Cardiac fibroblast (primary cell): ENCODE measurements at places on chromosomes 16 and 17.
A peak's percentile ranks its signal among the peaks of the same experiment; 100 is the strongest.

GRCh38 chr17:17698869-17699351 is 17.7 kb downstream of the RAI1 start:
- peak; percentile 29 for DNase-seq

DNA sequence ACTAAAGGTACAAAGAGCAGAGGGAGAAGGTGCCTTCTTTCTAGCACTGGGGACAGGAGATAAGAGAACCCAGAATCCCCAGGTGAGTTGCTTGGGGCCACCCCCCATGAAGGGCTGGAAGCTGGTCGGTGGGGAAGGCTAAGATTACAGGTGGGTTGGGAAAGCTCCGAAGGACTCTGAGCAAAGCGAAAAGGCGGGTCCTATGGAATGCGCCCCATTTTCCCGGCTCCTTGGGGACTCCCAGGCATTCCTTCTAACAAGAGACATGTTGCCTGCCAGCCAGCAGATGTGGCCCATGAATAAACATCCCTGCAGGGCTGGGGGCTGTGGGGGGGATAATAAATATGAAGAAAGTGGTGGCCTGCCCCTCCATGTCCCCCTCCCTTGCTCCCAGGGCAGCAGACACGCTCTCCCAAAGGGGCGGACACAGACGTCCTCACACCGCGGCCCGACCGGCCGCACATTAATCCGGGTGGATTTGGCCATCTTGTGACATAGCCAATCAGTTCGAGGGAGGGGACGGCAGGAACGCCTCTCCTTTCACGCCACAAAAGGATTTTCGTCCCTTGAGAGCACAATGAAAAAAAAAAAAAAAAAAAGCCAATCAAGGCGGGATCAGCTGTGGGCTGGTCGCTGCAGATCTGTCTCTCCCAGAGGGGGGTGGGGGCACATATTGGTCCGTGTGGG is 98.5 kb downstream of the SOX9 start:
- no peak for DNase-seq

GRCh38 chr16:2331199-2331930 is 9.2 kb downstream of the ABCA3 start:
- DNase-seq = no peak

GRCh38 chr16:50804290-50804907 is 62.5 kb downstream of the CYLD start:
- no peak for DNase-seq

- peak; percentile 77 for DNase-seq
Observed at GRCh38 chr17:69525920-69526841, 111.7 kb downstream of the MAP2K6 start.

- DNase-seq = no peak
Observed at GRCh38 chr16:49498666-49499413, 125.2 kb downstream of the C16orf78 start.

- DNase-seq = no peak
Observed at GRCh38 chr17:70353408-70354092, 184.2 kb downstream of the KCNJ2 start.

DNA sequence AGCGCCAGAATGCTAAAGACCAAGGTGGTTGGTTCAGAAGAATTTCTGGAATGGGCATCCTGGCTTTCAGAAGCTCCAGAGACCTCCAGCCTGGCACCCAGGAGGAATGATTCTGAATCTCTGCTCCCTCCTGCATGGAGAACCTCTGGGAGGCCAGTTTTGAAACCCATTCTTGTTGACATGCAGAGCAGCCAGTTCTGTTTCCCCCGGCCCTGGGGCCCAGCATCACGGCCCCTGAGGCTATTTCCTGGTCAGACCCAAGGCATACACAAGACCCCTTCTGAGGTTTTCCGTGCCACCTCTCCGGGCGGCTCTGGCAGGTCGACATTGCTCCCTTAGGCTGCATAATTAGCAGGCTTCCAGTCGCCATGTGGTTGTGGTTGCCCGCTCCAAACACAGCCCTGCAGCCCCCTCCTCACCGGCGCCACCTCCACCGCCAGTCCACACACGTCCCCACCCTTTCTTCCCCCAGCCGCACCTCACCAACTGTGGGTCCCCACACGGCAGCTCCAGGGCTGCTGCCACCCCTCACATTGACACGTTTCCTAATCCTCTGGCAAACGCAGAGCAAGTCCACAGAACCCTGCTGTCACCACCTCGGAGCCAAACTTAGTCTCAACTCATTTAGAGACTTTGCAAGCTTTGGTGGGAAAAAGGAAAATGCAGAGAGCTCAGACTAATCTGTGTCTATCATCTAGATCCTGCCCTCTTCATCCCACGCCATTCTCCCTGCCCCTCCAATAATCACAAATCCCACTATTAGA is 367.1 kb downstream of the SOX9 start:
- DNase-seq = no peak

- peak; percentile 59 for DNase-seq
Observed at GRCh38 chr17:76866774-76867577, 1.2 kb upstream of the MGAT5B start.

- peak; percentile 59 for DNase-seq
Observed at GRCh38 chr16:70594569-70594968, 51.8 kb upstream of the IL34 start.

GRCh38 chr16:50664270-50664669 is 16.8 kb downstream of the SNX20 start:
- DNase-seq = no peak

DNA sequence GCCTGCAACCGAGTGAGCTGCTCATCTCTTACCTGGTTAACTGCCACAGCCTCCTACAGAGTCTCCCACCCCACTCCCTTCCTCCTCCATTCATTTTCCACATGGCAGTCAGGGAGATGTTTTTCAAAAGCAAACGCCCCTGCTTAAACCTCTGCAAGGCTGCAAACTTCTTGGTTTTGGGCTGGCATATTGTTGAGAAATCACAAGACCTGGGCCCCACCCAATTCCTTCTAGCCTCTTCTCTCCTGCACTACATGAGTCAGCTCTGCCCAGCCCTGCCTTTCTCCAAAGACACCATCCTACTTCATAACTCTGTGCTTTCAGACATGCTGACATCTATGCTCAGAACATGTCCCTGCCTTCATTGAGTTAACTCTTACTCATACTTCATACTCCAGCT is 136.1 kb downstream of the SPACA3 start:
- DNase-seq = no peak

- no peak for DNase-seq
Observed at GRCh38 chr16:13793841-13794409, 126.0 kb upstream of the ERCC4 start.

- DNase-seq = peak; percentile 27
Observed at GRCh38 chr17:333626-334396, 18.8 kb downstream of the RPH3AL start.

DNA sequence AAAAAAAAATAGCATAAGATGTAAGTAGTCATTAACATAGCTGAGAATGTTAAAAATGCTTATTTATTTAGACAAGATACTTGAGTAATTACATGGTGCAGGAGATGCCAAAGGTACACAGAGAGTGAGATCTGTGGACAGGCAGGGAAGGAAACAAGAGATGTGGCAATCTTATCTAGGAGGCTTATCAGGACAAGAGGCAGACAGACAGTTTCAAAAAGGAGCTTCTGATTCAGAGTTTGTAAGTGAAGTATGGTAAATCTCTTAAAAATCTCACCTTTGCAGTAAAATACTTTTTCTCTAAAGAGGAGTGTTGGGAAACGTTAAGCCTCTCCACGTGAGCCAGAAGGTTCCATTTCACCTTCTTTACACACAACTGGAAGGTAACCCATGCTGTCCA is 19.9 kb upstream of the GHDC start:
- DNase-seq = no peak

GRCh38 chr17:17201907-17202306 is 4.2 kb downstream of the PLD6 start:
- no peak for DNase-seq

DNA sequence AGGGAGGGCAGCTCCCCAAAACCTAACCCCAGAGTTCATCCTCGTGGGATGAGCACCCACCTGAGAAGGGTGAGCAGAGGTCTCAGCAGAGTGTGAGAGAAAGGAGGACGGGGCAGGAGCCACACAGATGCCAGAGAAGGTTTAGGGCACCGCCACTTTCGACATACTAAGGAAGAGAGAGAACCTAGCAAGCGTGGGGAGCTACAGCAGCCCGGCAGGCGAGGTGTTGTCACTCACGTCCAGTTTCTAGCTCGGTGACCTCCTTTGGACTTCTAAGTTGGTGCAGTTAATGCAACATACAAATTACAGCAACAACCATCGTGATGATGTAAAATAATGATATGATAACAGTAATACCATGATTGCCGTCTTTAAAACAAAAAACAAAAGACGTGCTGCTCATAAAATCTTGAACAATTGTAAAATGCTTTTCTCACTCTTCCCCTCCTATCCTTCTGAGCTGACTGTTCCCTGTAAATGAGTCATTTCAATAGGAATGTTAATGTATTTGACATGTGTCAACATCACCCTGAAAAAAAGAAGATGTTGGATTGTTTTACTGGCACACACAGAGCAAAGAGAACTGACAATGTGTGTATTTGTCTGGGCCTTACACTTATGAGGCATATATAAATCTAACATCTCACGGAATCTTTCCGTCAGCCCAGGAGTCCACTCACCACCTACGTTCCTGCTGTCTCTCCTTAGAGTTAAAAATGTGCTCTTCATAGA is 158.2 kb upstream of the MAF start:
- DNase-seq = no peak

GRCh38 chr17:42759982-42760651 is 910 bp upstream of the RAMP2 start:
- no peak for DNase-seq
